ENCODE measurements at places on chromosomes 1 and 21.

- DNase-seq, result no peak
Measured at GRCh38 chr1:54407404-54408146, 1.4 kb upstream of the SSBP3 start.

DNA sequence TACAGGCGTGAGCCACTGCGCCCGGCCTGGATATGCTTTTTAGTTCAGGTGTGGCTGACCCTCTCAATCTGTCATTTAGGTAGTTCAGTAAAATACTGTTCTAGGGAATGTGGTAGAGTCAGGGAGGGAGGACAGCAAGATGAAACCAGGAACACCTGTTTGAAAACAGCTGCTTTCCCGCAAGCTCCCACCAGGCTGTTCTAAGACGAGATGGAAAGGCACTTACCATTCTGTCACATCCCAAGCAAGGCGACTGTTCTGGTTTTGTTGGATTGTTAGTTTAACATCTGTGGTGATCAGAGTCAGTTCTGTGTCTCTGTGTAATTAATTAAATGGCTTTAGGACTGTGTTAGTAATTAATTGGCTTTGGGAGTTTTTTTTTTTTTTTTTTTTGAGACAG lies 2.9 kb downstream of the CHAF1B start:
- no peak for DNase-seq

DNA sequence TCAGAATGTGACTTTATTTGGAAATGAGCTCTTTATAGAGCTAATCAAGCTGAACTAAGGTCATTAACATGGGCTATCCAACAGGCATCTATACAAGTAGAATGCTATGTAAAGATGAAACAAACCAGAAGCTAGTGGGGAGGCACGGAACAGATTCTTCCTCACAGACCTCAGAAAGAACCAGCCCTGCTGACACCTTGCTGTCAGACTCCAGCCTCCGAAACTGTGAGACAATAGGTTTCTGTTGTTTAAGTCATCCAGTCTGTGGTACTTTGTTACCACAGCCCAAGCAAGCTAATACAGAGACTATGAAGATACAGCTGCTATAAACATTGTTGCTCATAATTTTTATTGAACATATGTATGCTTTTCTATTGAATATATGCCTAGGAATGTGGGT lies 406.3 kb upstream of the CHRM3 start:
- no peak for DNase-seq

- DNase-seq, result no peak
Measured at GRCh38 chr21:40049031-40049930, 182.0 kb downstream of the PCP4 start.

Data from stimulated activated effector memory CD8-positive, alpha-beta T cell treated with anti-CD3 and anti-CD28 coated beads, Interleukin-12 subunit alpha, Interleukin-12 subunit beta, amount 100 ng/mL, for 72 hours (primary cell).